ENCODE measurements at places on chromosomes 3 and 15. TPM values are rescaled to one million over a fixed set of nuclear protein-coding genes. Genes with fewer than 3 reads are reported as not detected.

Gene PRR20G
- not detected for total RNA-seq

Gene AP3S2
- 63.5 TPM for total RNA-seq

Gene TTLL13
- 0.09 TPM for total RNA-seq

Gene ISL2
- not detected for total RNA-seq

Gene SLITRK3
- not detected for total RNA-seq

Gene HES1
- 0.81 TPM for total RNA-seq

All from fibroblast of the aortic adventitia (primary cell).